ENCODE measurements at places on chromosomes 7 and 10.

DNA sequence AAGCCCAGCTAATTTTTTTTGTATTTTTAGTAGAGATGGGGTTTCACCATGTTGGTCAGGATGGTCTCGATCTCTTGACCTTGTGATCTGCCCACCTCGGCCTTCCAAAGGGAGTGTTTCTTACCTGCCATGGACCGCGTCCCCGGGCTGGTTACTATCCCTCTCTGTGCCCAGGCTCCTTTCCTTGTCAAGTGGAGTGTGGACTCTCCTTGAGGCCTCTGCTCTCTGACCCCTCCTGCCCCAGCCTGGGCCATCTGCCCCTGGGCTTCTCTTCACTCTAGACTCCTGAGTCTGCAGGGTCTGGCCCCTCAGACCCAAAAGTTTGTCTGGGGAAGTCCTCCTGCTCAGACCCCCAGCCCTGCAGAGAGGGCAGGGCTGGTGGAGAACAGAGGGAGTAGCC, 20.7 kb downstream of the NEURL1 start:
- no peak for DNase-seq

DNA sequence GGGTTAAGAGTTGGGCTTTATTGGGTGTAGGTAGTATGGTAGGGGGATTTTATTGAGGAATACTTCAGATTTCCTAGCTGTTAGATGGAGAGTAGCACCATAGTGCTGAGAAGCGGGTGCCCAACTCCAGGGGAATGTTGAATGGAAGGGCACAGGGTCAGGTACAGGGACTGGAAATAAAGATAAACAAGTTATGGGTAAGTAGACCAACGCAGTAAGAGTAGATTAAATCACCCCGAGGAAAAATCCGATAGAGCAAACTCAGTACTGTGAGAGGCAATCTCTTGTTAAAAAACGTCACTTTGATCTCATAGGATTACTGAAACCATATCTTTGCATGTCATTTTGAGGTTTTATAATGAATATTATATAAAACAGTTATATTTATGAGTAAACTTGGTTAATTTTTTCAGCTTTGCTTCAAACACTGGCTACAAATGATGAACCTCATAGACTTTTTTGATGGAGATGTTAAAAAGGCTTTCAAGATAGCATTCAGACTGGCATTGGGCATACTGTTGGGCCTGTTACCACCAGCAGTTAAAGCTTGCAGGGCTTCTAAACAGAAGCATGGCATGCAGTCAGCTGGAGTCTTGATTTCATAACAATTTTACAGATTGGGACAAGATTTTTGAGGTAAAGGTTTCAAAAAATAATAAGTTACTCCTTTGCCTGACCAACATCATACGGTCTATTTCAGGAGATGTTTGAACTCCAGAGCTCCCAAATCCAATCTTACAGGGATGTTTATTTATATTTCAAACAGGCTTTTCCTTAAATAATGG, 7.1 kb downstream of the AHR start:
- no peak for DNase-seq

GRCh38 chr7:20895563-20895962, 108.9 kb upstream of the SP8 start:
- DNase-seq, result no peak

DNA sequence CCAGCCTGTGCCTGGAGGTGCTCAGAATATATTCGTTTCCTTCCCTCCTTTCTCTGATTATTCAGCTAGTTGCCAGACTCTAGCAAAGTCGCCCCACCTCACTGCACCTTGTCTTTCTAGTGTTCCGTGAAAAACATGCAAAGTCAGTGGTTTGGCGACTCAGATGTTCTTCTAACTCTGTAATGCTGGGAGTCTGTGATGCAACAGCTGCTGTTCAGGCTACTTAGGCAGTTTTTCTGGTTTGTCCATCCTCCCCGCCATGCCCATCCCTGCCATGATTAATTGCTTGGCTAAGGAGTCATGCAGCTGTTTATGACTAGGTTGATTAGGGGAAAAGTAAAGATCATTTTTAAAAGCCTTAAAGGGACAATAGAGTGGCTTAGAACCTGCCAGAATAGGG, 99.4 kb downstream of the MTPN start:
- no peak for DNase-seq

DNA sequence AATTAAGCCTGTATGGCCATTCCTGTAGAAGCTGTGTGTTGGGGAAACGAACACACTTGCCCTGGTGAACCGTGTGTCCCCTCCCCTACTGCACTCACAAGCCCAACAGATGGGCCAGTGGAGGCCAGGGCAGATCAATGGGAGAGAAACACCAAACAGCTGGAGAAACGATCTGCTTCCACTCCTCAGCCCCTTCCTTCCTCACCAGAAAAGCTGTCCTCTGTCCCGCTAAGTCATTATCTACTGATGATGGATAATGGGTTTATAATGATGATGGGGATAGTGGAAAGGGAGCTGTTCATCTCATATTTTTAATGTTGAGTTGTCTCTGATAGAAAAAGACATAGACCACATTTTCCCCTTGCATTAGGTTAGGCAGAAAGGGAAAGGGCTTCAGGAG, 99.7 kb downstream of the ELMO1 start:
- DNase-seq, result no peak

- no peak for DNase-seq
Observed at GRCh38 chr7:116836911-116837310, 25.5 kb upstream of the CAPZA2 start.

GRCh38 chr10:69829775-69830174, 28.1 kb downstream of the COL13A1 start:
- DNase-seq, result no peak

All from WTC11 (cell line).